ENCODE measurements at places on chromosomes 7 and 10.

DNA sequence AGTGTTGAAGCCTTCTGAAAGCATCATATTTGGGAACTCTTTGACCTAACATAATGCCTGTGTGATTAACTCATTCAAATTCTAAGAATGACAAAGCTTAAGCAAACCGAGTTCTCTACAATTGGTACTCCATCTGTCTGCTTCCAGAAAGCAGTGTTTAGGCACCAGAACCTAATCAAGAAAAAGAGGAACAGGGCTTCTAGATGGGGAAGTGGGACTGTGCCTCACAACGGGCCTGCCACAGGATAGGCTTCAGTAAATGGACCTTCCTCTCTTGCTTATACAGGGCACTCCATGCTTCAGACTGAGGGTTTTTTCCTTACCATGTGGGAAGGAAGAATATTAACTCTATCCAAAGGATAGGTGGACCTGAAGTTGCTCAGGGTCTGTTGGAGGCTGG is 808.1 kb downstream of the XPNPEP1 start:
- no peak for DNase-seq

- no peak for DNase-seq
Measured at GRCh38 chr10:112843623-112844022, 106.4 kb upstream of the TCF7L2 start.

DNA sequence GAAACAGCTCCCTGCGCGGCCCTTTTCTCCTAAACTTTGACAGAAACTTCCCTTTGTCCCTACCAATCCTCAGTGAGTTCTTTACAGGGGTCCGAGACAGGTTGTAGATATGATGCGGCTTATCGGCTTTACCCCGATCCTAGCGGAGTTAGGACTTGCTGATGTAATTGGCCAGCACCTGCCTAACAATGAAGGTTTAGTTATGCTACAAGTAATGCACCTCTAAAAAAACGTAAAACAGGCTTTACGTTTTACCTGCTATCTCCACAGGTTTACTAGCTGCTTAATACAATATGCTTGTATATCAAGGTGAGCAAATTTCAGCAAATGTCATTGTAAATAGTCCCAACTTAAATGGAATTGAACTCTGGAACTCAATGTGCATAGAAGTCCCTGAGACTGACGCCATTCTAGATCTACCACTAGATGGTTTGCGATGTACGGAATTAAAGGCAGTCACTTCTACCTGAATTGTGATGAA is 697 bp upstream of the SNX13 start:
- DNase-seq: no peak

- DNase-seq: no peak
Measured at GRCh38 chr10:13956826-13957225, 370.1 kb downstream of the PRPF18 start.

DNA sequence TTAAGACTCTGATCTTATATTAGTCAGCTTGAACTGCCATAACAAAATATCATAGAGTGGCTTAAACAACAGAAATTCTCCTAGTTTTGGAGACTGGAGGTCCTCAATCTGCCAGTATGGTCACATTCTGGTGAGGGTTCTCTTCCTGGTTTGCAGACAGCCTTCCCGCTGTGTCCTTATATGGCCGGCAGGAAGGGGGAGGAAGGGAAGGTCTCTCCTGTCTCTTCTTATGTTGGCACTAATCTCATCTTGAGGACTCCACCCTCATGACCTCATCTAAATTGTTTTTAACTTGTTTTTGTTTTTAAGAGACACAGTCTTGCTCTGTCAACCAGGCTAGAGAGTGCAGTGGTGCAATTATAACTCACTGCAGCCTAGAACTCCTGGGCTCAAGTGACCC is 53.1 kb downstream of the VPS41 start:
- DNase-seq: no peak

GRCh38 chr10:95392681-95393164 is 101.9 kb upstream of the PDLIM1 start:
- no peak for DNase-seq

DNA sequence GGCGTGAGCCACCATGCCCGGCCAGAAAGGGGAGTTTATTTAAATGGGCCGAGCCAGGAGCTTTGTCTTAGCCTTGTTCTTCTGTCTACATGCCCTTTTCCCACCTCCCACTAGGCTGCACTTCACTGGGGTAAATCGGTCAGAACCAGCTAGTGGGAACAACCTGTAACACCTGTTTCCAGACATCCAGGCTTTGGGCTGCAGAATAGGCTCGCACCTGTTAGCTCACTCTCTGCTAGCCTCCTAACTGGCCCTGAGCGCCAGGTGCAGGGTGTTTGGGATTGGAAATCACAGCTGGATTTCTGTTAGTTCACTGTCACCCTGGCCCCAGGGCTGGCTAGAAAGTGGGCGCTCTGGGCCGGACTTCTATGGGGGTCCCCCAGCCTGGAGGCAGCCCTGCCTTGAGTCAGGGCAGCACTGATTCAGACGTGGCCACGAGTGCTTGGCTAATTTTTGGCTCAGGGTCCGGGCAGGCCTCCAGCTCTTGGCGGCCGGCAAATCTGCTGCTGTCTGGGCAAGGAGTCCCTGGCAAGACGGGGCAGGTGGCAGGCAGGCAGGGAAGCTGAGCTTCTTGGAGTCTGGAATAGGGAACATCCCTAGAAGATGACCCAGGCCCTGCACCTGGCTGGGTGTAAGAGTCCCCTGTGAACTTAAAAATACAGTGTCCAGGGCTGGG is 48.6 kb downstream of the GTF2IRD1 start:
- DNase-seq: no peak

GRCh38 chr10:85100495-85100894 is 772.1 kb downstream of the CCSER2 start:
- no peak for DNase-seq

- DNase-seq: no peak
Measured at GRCh38 chr10:36556468-36556867, 568.9 kb upstream of the ANKRD30A start.

DNA sequence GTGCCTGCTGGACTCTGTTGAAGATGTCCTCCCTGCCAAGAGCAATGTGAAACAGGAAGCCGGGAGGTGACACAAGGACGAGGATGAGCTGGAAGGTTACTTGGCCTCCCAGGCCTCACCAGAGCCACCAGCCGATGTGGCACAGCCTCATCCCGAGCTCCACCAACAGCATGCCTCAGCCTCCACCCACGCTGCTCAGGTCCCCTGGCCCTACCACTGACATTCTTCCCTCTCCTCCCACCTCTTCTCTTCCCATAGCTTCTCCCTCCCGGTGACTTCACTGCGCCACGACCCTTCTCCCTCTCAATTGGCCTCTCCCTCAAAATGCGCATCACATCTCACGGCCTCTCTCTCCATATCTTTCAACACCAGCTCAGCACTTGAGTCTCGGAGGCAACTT is 249.9 kb downstream of the SKAP2 start:
- no peak for DNase-seq

- DNase-seq: no peak
Measured at GRCh38 chr10:6145166-6145987, 56.5 kb downstream of the RBM17 start.

GRCh38 chr10:61263518-61263917 is 189.7 kb downstream of the TMEM26 start:
- DNase-seq: no peak
